IMR-90 (cell line): ENCODE measurements at places on chromosomes 13 and 19. TPM values are rescaled to one million over a fixed set of nuclear protein-coding genes. Genes with fewer than 3 reads are reported as not detected.

The SIPA1L3 gene
- total RNA-seq, result 4.1 and 8.3 TPM in 2 replicates

The ZNF546 gene
- 5.8 and 6.5 TPM in 2 replicates for total RNA-seq

GRCh38 chr13:30456290-30456689 lies 9.4 kb downstream of the HMGB1 start:
- no peaks in the 10 kb centered on the region for H3K27me3 ChIP-seq
- H3K36me3 ChIP-seq, result no peaks in the 10 kb centered on the region; the same call in 1 of the 2 replicates
- H3K4me3 ChIP-seq, result no peak overlapping the region
- H3K4me1 ChIP-seq, result no peaks in the 10 kb centered on the region

DNA sequence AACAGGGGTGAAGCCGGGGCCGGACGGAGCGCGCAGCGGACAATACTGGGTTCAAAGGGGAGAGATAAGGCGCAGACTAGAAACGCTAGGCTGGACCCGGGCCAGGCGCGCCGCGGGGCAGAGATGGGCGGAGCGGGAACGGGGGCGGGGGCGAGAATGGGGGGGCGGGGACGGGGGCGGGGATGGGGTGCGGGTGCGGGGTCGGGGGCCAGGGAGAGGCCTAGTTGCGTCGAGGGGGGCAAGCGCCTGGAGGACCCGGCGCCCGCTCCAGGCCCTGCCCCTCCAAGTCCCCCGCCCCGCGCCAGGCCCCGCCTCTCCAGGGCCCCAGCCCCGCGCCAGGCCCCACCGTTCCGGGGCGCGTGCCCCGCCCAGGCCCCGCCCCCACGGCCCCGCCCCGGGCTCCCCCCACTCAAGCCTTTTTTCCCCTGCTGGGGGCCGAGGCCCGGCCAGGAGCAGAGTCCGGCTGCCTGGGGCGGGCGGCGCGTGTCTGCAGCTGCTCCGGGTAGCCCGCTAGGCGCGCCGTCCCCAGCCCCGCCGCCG lies at the start of gene CERS4:
CERS4 (plus strand) TSS at position 449 of the 540 bp plus-strand sequence. CDS start 41,707 bp downstream, outside the sequence.
- DNase-seq, result peak; percentile 20
- peak within 1 kb of the TSS; percentile 16 for H3K27ac ChIP-seq
- H3K4me1 ChIP-seq, result peaks cover 4% of the 10 kb centered on the region; the same call in 1 of the 2 replicates
- no peaks in the 10 kb centered on the region for H3K36me3 ChIP-seq
- H3K4me3 ChIP-seq, result peak within 1 kb of the TSS; percentile 65

DNA sequence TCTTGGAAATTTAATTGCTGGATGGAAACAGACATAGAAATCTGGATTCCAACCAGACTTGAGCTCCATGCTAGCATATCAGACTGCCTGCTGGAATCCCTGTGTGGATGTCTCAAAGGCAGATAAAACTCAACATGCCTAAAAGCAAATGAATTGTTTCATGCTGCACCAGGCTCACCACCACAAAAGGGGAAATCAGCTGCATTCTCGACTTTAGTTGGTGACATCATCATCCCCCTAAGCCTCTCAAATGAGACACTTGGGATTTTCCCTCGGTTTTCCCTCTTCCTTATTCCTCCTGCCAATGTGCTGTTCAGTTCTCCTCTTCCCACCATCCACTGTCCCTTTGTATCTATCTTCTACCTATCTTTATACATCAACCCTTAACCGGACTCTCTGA lies 134.3 kb downstream of the ZDHHC20 start:
- DNase-seq, result no peak
- H3K4me1 ChIP-seq, result no peaks in the 10 kb centered on the region
- no peak overlapping the region for H3K27ac ChIP-seq
- no peaks in the 10 kb centered on the region for H3K36me3 ChIP-seq
